ENCODE measurements at places on chromosomes 3 and 15.

DNA sequence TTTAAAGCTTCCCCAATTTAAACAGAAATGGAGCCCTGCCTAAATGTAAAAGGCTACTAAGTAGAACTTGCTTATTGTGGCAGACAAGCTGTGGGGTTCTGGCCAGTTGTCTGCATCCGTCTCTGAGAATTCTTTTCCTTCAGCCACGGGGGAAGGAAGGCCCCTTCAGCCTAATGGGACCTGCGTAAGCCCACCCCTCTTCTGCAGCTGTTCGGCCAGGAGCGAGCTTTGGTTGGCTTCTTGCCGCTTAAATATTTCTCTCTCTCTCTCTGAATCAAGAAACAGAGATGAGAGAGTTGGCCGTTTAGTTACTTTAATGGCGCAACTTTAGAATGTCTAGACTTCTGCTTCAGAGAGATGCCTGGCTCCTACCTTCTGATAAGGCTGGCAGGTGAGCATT is 151.7 kb upstream of the PROK2 start:
- DNase-seq: no peak

DNA sequence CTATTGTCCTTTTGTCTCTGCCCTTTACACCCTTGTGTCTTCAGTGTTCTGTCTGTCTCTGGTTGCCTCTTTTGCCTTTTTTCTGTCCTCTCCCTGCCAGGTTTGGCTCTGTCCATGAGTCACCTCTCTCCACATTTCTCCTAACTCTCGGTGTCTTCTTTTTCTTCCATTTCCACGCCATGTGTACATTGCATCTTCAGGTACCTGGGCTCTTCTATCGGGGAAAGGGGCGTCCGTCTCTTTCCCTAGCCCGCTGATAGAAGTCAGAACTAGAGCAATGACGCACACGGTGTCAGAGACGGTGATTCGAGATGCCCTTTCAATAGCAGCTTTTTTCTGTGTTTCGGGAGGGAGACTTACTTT is 641 bp downstream of the OPA1 start:
- peak; percentile 49 for DNase-seq

- no peak for DNase-seq
Observed at GRCh38 chr3:102457644-102458043, 22.8 kb downstream of the ZPLD1 start.

DNA sequence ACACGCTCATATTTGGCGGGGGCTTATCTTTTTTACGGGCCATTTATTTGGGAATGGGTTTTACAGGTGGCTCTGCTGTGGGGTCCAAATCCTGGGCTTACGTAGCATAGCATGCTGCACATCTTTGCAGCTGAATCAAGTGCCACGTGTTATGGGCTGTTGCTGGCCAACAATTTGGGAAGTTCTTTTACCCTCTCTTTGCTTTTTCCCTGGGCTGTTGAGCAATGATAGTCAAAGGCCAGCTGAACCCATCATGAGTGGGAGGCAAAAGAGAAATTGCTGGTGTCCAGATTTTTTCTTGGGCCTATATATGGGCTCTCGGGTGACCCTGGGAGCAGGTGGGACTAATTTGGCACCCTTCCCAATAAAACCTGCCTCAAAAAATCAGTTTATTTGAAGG is 209.3 kb upstream of the SATB1 start:
- DNase-seq: no peak

DNA sequence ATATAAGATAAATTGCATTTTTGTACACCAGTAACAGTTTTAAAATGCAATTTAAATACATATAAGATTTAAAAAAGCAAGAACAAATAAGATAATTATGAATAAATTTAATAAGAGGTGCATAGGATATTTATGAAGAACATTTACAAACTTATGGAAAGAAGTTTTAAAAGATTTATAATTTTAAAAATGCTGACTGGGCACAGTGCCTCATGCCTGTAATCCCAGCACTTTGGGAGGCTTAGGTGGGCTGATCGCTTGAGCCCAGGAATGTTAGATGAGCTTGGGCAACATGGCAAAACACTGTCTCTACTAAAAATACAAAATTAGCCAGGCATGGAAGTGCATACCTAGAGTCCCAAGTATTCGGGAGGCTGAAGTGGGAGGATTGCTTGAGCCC is 37.8 kb downstream of the EOMES start:
- no peak for DNase-seq

DNA sequence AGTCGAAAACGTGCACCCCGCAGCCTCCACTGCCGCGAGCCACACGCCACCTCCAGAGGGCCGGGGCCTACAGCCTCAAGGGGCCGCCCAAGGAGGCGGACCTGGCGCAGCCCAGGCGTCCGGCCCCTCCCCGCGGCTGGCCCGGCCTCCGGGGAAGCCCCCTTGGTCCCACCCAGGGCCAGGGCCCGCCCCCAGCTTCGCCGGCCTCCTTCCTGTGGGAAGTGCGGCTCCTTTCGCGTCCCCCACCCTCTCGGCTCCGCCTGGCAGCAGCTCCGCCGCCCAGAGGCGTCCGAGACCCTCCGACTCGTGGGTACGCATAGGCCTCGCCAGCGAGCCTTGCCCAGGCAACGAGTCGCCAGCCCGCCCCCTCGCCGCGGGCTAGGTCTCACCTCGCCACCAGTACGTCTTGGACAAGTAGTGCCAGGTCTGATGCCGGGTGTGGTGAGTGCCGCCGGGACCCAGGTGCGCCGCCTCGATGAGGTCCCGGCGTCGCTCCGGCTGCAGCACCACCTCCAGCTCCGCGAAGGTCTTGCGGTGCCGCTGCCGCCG is 642 bp downstream of the ZBTB11 start:
- DNase-seq: peak; percentile 97

- peak; percentile 80 for DNase-seq
Observed at GRCh38 chr15:40857601-40858341, 13.9 kb downstream of the SPINT1 start.

- no peak for DNase-seq
Observed at GRCh38 chr3:52087731-52088130, 31.4 kb upstream of the DUSP7 start.

GRCh38 chr3:179148616-179149405 is 654 bp downstream of the PIK3CA start:
- DNase-seq: peak; percentile 71

DNA sequence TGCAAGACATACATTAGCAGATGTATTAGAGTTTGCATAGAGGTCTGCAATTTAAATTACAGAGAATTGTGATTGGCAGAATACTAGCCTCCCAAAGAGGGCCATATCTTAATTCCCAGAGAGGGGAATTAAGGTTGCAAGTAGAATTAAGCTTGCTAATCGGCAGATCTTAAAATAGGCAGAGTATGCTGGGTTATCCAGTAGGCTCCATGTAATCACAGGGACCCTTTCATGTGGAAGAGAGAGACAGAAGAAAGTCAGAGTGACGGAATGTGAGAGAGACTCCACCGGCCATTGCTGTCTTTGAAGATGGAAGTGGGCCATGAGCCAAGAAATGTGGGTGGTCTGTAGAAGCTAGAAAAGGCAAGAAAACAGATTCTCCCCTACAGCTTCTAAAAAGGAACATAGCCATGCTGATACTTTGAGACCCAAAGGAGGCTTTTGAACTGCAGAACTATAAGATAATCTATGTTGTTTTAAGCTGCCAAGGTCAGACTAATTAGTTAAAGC is 38.8 kb downstream of the IMPG2 start:
- no peak for DNase-seq

DNA sequence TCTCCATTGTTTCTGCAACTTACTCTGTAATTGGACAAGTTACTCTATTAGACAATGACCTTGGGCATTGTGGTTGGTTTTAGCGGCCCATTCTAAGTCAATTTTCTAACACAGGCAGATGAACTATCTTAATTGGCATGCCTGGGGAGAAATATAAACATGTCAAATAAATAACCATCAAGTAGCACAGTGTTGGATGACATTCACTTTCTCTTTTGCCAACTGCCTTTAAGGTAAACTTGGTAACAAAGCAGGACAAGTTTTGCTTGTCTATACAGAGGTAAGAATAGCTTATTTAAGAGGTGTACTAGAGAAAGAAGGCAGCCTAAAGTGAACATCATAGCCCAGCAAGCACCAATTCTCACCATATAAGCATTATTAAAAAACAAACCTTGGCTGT is 599.6 kb downstream of the GBE1 start:
- DNase-seq: no peak

- DNase-seq: peak; percentile 58
Observed at GRCh38 chr3:32296251-32297204, 58.0 kb downstream of the CMTM8 start.

GRCh38 chr3:10352146-10352911 is 31.4 kb upstream of the SEC13 start:
- DNase-seq: no peak

DNA sequence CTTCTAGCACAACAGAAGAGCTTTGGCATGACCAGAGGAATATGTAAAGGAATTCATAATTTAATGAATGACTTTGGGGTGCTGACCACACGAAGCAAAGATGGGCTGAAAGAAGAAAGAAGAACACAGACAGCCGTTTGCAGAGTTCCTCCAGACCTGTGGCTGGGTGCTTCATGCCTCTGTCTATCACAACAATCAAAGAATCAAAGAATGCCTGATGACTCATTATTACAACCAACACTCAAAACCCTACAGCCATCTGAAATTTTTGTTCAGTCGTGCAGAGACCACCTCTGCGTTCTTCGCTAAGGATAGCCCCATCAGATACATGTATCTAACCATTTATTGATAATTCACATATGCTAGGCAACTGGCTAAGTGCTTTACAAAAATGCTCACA is 129.0 kb upstream of the PRICKLE2 start:
- DNase-seq: no peak

DNA sequence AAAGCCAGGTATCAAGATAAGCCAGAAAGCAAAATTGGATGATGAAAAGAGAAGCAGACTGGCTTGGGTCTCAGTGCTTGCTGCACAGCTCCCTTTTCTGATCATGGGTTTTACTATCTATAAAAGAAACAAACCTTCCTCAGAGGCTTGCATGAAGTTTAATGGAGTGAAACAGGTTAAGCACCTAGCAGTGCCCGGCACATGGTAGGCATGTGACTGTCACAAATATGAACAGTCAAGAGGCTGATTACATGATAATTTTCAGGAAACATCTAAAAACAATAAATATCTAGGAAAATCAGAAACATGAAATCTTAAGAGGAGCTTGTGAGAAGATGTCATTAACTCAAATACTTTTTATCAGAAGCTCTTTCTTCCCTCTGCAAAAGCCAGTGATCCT is 519.2 kb downstream of the EPHB1 start:
- DNase-seq: no peak

GRCh38 chr15:98003996-98004395 is 43.5 kb downstream of the ARRDC4 start:
- DNase-seq: no peak

- peak; percentile 14 for DNase-seq
Observed at GRCh38 chr3:100634493-100635272, 25.3 kb downstream of the ADGRG7 start.

DNA sequence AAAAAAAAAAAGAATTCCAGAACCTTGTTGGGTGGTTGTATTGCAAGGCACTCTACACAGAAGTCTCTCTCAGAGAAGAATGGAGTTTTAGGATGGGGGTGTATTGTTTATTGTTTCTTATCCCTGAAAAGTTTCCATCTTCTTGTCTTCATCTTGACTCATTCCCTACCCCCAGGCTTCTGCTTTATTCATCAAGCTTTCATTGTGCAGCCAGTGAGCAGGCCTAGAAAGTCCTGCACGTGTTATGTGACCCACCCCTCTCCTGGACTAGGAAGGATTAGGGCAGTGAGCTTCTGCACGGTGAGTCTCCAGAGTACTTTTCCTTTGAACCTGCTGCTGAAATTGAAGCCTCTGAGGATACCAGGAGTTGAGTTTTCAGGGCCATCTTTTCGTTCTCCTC is 150.9 kb upstream of the IL12A start:
- no peak for DNase-seq

DNA sequence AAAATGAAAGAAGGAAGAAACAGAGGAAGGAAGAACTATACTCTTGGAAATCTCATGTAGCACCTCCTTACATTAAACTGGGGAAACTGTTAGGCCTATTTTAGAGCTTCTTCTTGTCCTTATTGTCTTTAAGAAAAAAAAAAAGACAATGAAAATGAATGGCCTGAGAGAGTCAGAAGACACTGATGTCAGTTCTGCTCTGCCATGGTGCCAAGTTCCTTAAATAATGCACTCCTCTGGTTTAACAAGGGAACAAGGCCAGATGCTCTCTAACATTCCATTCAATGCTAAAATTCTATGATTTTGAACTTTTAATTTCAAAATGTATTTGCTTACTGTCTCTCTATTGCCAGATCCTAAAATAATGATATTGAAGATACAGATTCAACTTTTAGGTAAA is 4.4 kb upstream of the MBNL1 start:
- no peak for DNase-seq

Measured in activated naive CD4-positive, alpha-beta T cell treated with anti-CD3 and anti-CD28 coated beads, Interleukin-2, amount 50 U/mL, for 16 hours (primary cell).